CD4-positive, alpha-beta T cell treated with Interleukin-12 subunit alpha and Interleukin-12 subunit beta, for 1 hour (primary cell): ENCODE measurements at places on chromosomes 1 and 21.

DNA sequence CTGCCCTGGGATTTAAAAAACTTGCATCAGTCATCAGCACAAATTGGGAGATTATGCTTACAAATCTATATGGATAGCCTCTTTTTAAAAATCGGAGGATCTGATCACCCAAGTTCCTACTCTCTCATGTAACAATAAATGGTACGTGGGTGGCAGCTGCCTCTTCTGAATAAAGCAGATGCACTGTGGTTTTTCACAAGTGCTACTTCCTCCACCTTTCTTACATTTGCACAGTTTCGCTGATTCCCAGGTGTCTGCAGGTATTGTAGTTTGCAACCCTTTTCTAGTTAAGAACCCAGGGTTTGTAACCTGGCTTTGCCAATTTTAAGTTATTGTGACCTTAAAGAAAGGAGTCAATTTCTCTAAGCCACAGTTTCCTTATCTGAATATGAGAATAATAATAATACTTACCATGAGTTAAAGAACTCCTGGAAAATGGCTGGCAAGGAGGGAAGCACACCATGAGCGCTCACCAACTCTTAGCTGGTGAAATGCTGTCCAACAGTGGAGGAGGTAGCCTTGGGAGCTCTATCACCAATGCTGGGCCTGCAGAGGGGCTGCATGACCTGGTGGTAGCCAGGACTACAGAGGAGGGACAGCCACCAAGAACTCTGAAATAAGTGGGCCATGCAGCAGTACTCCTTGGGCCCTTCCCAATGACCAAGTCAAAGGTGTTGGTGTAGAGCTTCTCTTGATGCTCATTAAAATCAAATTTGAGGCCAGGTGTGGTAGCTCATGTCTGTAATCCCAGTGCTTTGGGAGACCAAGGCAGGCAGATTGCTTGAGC lies 30.2 kb upstream of the KCNA2 start:
- peak; percentile 55 for DNase-seq

DNA sequence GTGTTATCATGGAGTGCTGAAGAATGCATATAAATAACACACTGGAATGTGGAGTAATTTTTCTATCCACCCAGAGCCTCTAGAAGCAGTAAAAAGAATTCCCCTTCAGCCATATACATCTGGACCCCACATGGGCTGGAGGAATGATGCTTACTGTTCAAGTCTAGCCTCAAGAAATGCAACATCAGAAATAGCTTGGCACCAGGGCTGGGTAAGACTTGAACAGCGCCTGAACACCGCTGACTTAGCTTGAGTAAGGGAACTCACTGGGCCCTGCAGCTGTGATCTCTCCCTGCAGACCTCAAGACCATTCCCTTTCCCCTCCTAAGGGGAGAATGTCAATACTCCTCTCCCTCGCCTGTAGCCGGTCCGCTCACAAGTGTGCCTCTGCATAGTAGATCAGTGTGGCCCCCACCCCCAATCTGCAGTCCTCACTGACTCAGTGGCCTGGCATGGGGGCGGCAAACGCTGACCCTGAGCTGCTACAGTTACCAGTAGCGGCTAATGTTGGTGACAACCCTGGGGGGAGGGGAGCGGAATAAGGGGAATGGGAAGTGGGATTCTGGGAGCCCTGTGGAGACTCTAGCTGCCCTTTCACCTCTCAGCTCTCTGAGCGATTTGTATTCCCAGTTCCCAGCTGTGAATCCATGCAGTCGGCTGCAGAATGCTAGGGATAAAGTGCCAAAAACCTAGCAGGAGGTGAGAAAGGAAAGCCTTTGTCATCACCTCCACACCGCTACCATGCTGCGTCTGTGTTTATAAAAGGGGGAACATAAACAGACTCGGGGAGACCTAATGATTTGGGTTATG lies 483.9 kb downstream of the DISC1 start:
- no peak for DNase-seq

DNA sequence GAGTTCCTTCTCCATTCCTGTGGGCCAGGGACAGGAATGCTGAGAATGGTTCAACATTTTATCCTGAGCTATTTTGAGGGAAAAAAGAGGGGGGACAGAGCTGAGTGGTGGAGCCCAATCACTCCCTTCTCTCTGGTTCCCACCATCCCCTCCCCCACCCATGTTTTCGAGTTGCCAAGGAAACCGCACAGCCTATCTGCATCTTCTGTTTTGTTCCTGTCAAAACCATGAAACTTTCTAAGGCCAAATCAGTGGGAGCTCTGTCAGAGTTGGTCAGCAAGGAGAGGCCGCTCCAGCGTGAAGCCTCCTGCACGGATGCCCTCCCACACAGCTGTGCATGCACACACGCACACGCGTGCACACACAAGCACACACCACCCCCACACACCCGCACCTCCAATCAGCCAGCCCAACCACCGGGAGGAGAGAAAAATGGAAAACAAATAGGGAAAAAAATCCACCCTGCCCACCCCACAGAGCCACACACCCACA lies 54.5 kb upstream of the ATP2B4 start:
- DNase-seq = no peak

- DNase-seq = no peak
These were observed 10.5 kb upstream of the DNAJB4 start for GRCh38 chr1:77994117-77994705.

GRCh38 chr1:16249596-16250241 lies 12.7 kb upstream of the CPLANE2 start:
- DNase-seq = no peak

- DNase-seq = no peak
These were observed 8.7 kb downstream of the TFF3 start for GRCh38 chr21:42306366-42307035.

- DNase-seq = no peak
These were observed 33.9 kb upstream of the PTPRC start for GRCh38 chr1:198604975-198605374.

DNA sequence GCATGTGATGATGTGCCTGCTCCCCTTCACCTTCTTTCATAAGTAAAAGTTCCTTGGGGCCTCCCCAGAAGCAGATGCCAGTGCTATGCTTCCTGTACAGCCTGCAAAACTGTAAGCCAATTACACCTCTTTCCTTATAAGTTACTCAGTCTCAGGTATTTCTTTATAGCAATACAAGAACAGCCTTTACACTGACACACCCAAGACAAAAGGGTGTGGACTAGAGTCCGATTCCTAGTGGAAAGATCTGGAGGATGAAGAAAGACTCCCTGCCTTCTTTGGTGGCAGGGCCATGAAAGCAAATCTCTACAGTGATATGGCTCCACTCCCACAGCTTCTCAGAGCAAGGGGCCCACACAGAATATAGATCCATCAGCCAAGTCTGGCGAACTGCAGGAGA lies 209.7 kb upstream of the ST6GALNAC5 start:
- DNase-seq = no peak

- no peak for DNase-seq
These were observed 34.9 kb upstream of the TSNAX start for GRCh38 chr1:231493421-231494185.

DNA sequence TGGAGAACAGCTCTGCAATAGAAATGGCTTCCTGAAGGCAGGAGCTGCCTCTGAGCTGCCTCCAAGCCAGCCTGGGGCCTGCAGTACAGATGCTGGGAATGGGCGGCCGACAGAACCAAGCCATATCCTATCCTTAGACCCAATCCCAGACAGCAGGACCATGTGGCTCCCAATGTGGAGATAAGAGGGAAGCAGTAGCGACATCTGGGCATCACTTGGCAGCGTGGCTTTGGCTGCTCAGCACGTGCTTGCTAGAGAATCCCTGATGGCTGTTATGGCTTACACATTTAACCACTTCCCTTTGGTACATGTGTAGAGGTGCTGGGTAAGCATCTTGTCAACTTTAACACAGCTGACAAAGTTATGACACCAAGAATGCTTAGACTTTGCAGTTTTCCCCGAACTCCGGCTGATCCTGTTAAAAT lies 87.7 kb downstream of the MAN1C1 start:
- peak; percentile 48 for DNase-seq

GRCh38 chr1:7698641-7699040 lies 72.5 kb upstream of the VAMP3 start:
- DNase-seq = no peak

DNA sequence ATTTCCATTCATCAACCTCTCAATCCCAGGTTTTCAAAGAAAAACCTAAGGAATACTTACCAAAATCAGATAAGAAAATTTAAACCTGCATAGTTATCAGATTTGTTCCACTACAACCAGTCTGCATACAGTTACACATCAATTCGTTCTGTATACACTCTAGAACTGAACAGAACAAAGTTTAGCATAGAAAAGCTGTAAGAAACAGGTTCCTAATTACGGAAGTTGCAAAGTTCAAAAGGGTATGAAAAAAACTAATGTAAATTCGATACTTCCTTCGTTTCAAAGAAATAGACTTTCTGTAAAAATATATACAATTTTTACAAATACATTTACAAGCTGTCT lies 3.1 kb downstream of the MCL1 start:
- DNase-seq = peak; percentile 15

- DNase-seq = no peak
These were observed 66.1 kb upstream of the TMPRSS2 start for GRCh38 chr21:41573902-41574690.

- no peak for DNase-seq
These were observed 21.1 kb downstream of the ERRFI1 start for GRCh38 chr1:8004803-8005573.

GRCh38 chr1:211336775-211337174 lies 10.1 kb downstream of the TRAF5 start:
- DNase-seq = no peak

- DNase-seq = no peak
These were observed 2.4 kb upstream of the NFIA start for GRCh38 chr1:61079898-61080336.

DNA sequence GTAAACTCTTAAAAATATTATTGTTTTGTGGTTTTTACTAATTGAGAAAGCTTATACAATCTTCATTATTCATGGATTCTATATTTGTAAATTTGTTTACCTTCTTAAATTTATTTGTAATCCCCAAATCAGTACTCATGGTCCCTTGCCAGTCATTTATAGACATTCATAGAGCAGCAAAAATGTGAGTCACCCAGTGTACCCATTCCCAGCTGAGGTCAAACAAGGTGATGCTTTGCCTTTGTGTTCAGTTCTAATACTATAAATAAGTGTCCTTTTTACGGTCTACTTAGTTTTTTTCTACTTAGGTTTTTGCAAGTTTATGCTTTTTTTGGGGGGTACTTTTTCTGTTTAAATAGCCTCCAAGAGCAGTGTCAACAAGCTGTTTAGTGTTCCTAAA lies 36.1 kb downstream of the SORT1 start:
- no peak for DNase-seq

- DNase-seq = no peak
These were observed 57.3 kb downstream of the SDCCAG8 start for GRCh38 chr1:243312952-243313634.

DNA sequence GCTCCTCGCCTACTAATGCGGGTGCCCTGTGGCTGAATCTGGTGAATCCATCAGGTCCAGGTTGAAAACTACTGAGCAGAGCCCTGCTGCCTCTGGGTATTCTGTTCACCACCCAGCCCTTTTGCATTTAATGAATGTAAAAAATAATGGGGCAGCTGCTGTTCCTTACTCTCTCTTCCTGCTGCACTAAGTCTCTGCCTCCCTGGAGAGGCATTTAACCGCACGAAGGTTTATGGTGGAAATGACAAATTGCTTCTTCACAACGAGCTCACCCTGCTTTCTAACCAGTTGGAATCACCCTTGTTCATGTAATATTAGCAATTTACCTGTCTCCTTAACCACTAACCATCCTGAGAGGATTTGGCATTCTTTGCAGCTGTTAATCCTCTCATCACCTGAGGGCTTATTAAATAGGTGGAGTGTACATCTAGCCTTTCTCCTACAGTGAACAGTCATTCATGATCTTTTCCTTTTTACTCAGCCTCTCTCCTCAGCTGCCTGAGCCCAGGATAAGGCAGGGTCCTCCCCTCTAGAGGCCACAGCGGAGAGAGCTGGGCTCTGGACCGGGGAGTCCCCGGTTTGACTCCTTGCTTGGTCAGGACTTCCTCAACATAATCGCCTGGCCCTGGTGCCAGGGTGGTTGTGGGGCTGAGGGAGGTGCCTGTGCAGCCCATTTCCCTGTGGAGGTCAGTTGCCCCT lies 97.6 kb downstream of the NOS1AP start:
- DNase-seq = no peak

GRCh38 chr1:119323216-119323982 lies 45.2 kb upstream of the HAO2 start:
- no peak for DNase-seq

DNA sequence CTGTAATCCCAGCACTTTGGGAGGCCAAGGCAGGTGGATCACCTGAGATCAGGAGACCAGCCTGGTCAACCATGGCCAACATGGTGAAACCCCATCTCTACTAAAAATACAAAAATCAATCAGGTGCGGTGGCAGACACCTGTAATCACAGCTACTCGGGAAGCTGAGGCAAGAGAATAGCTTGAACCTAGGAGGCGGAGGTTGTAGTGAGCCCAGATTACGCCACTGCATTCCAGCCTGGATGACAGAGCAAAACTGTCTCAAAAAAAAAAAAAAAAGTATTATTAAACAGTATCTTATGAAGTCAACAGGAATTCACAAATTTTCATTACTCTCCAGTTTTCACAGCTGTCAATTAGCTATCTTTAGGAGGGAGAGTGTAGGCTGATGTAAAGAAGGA lies 3.8 kb downstream of the ACBD6 start:
- no peak for DNase-seq

DNA sequence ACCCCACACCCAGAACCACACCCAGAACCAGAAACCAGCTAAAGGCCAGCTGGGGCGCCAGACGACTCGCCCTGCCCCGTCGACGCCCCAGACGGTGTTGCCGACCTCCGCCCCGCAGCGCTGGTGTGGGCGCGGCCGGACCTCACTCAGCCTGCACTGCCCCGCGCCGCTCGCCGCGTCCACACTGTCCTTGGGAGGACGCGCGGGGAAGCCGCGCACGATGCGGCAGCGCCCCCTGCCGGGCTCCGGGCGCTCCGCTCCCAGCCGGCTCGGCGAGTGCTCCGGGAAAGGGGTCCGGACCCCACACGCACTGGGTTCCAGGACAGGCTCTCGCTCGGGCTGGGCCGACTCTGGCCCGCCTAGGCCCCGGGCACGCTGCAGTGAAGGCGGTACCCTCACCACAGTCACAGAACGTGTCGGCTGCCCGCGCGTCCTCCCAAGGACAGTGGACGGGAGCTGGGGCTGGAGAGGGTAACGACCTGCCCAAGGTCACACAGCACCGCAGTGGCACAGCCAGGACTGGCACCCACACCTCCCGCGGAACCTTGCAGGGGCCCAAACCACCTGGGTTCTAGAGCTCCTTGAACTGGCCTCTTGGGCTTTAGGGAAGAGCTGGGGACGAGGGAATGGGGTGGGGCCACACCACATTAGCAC lies 90.2 kb downstream of the DMRTA2 start:
- DNase-seq = peak; percentile 44

GRCh38 chr1:11373895-11374747 lies 101.1 kb downstream of the UBIAD1 start:
- DNase-seq = no peak
